A549 (cell line): ENCODE measurements at places on chromosomes 12 and 14. TPM values are rescaled to one million over a fixed set of nuclear protein-coding genes. Genes with fewer than 3 reads are reported as not detected.

GRCh38 chr12:109937371-109937770 lies 37.3 kb downstream of the TCHP start:
- no peak for DNase-seq

- DNase-seq: no peak
Measured at GRCh38 chr12:88437226-88437625, 143.0 kb downstream of the KITLG start.

- DNase-seq: no peak
Measured at GRCh38 chr14:69093631-69094421, 59.1 kb downstream of the DCAF5 start.

- DNase-seq: no peak
Measured at GRCh38 chr14:77091518-77091917, 6.5 kb upstream of the CIPC start.

ABCC9 gene
- polyA plus RNA-seq: 0.03 TPM in 1 of 3 replicates, not detected in the others

GRCh38 chr14:103392106-103392505 lies 6.9 kb downstream of the MARK3 start:
- no peak for DNase-seq

ADCY4 gene
- polyA plus RNA-seq: not detected in 3 replicates

DNA sequence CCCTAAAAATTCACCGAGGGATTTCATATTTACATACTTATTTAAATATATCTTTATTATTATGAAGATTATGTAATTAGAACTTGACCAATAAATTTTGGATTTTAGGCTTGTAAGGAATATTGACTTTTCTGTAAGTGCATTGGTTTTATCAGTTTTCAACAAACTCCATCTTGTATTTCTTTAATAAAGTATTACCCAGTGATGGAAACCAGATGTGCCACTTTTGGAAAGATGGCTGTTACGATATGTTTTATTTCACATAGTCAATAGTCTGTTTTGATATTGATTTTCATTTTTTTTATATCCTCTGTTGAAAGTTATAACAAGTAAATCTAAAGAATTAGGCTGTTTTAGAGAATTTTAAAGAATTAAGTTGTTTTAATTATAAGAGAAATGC lies 1.8 kb downstream of the MON2 start:
- DNase-seq: no peak
